ENCODE measurements at places on chromosomes 3 and 15. TPM values are rescaled to one million over a fixed set of nuclear protein-coding genes. Genes with fewer than 3 reads are reported as not detected.

The TLR9 gene
- 0.19 TPM for total RNA-seq

The ACKR4 gene
- 2.8 TPM for total RNA-seq

The GOLGA8S gene
- total RNA-seq: 0.47 TPM

The ISLR gene
- total RNA-seq: 110 TPM

The MYO5C gene
- total RNA-seq: 58.3 TPM

The USP8 gene
- 46.8 TPM for total RNA-seq

The RTP3 gene
- not detected for total RNA-seq

The RNU5B-1 gene
- total RNA-seq: not detected

The WDR93 gene
- total RNA-seq: 0.36 TPM

The PRSS50 gene
- not detected for total RNA-seq

The CORO2B gene
- 18.8 TPM for total RNA-seq

The UBAP1L gene
- 5.6 TPM for total RNA-seq

The SEMA3F gene
- 37.7 TPM for total RNA-seq
